ENCODE measurements at places on chromosomes 6 and 20.

- DNase-seq = no peak
Measured at GRCh38 chr6:81750200-81750599, 2.3 kb downstream of the TENT5A start.

DNA sequence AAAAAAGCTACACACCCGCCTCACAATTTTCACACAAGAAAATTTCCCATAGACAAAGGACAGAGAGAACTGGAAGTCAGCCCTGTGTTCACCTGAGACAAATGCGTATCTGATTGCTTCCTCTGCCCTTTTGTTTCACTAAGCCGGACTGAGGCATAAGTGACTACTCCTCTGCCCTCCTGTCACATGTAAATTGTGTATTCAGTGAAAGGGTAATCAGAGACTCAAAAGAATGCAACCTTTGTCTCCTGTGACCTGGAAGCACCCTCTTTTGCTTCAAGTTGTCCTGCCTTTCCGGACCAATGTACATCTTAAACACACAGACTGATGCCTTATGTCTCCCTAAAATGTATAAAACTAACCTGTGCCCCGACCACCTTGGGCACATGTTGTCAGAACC lies 483.8 kb upstream of the EYS start:
- no peak for DNase-seq

DNA sequence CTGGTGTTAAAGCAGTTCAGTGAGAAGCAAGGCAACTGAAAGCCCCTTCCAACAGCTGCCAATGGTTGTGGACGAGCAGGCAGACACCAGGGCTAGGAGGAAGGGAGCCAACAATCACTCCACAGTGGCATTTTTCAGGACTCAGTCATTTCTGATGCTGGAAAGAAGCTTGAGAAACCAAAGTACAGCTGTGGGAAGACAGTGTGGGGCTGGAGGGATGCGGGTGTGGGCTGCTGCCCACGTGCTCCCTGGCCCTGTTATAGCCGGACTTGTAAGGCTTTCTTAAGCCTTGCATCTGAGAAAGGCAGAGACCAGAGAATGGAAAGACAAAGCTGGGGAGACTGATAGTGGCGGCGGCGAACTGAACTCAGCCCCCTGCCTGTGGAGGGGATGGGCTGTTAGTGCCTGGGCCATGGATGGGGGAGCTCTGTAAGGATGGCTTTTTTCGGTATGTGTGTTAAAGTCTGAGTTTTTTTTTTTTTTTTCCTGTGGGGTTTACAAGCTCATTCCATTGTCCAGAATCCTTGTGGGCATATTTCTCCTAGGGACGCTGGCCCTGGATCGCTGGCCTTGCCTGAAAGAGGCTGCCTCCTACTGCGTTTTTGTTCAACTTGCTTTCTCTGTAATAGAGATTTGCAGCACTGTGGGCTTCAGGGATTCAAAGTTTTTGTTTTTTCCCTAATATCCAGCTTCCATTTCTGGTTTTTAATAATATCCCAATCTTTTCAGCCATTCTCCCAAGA lies 91.7 kb downstream of the GJA10 start:
- DNase-seq = no peak

GRCh38 chr6:155493694-155494143 lies 38.1 kb upstream of the NOX3 start:
- no peak for DNase-seq

GRCh38 chr20:51966296-51966971 lies 164.1 kb upstream of the SALL4 start:
- no peak for DNase-seq

DNA sequence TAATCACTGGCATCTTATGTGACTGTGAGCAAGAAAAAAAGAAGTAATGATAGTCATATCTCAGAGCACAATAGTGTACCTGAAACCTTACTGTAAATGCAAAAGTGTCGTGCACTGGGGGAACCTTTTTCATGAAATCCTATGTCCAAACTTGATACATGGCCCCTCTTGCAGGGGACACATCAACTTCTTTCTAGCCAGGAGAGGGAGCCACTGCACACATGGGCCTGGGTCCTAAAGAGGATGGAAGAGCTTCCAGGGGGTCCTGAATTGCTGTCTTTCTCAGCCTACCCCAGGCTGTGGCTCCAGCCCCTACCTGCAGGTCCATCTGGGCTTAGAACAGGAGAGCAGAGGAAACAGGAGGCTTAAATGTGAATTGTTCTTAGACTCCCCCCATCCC lies 165.7 kb downstream of the SOD2 start:
- no peak for DNase-seq

GRCh38 chr20:53903652-53903987 lies 166.8 kb downstream of the BCAS1 start:
- no peak for DNase-seq

DNA sequence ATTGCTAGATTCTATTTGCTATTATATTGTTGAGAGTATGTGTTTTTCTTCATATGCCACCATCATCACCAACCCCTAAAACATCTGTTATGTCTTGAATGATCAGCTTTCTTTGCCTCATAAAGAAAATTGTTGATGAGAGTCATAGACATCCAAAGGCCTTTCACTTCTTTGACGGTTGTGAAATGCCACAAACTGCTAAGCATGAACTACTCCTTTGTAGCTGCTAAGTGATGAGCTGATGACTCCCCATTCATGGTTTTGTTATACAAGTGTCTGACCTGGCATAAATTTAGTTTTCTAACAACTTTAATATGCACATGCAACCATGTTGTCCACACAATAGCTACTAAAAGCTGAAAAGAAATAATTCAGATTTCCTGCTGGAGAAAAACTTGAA lies 684 bp upstream of the MED23 start:
- peak; percentile 4 for DNase-seq

GRCh38 chr6:106316375-106316766 lies 9.2 kb downstream of the ATG5 start:
- DNase-seq = no peak

DNA sequence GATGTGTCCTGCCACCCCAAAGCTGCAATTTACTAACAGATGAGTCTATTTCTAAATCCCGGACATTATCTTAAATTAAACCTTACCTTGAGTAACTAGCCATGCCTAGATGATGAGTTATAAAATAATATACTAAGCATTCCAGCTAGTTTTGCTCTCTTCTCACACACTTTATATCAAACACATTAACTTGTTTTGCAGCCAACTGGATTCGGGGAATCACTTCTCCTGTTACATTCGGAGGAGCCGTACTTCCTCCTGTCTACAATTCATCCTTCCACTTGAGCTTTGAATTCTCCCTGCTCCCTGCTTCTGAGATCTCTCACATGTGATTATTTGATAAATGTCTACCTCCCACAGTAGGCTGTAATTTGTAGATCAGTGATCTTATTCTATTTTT lies 420.1 kb downstream of the GJA1 start:
- no peak for DNase-seq

- no peak for DNase-seq
Measured at GRCh38 chr20:56722042-56722441, 92.9 kb downstream of the TFAP2C start.

- DNase-seq = no peak
Measured at GRCh38 chr6:47168180-47168579, 126.0 kb upstream of the ADGRF1 start.

GRCh38 chr20:3051385-3052019 lies 5.7 kb downstream of the MRPS26 start:
- no peak for DNase-seq

GRCh38 chr6:56359201-56359899 lies 112.0 kb upstream of the COL21A1 start:
- peak; percentile 37 for DNase-seq

DNA sequence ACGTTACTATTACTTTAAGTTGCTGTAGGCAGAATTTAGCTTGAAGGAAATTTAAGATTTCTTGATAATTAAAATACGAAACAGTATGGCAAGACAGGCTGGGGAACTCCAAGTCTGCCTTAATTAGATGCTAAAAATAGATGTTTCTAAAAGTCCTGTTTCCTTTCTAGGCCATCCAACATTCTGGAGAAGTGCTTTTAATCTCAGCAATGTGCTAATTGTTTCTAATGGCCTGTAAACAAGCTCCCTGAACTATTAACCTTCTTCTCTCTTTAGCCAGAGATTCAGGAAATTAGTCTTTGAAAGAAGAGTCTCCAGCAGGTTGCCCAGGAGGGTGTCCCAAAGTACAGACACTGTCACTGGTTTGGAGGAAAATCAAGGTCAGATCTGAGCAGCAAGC lies 677.3 kb upstream of the AGPAT4 start:
- DNase-seq = no peak

DNA sequence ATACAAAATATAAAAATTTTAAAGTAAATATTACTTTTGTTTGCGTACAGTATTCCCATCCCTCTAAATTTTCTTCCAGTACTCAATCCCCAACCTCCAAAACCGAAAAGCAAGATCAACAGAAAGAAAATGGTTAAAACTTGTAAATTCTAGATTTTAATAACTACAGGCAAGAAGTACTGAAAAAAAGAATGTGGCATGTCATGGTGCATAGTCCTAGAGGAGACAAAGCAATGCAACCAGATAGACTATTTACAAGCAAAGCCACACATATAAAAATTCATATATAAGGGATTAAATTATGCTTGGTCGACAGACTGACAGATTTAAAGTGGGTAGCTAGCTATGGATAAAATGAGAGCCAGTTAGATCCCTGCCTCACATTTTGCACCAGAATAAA lies 56.5 kb upstream of the HFE start:
- no peak for DNase-seq

DNA sequence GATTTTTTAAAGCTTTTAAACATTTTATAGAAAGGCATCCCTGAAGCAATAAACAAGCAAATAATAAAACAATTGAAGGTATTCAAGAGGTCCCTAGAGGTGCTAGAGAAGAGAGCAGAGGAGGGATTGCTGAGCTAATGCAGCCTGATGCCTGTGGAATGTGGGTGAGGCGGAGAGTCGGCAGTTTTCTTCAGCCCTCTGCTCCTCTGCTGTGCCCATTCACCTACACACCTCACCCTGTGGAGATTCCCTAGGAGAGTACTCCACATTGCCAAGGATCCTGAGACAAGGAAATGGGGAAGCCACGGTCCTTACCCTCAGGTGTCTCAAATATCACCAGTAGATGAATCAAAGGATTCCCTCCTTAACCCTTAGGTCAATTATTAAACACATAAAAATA lies 199.8 kb upstream of the POU3F2 start:
- no peak for DNase-seq

- peak; percentile 27 for DNase-seq
Measured at GRCh38 chr6:85460921-85461797, 11.3 kb downstream of the NT5E start.

DNA sequence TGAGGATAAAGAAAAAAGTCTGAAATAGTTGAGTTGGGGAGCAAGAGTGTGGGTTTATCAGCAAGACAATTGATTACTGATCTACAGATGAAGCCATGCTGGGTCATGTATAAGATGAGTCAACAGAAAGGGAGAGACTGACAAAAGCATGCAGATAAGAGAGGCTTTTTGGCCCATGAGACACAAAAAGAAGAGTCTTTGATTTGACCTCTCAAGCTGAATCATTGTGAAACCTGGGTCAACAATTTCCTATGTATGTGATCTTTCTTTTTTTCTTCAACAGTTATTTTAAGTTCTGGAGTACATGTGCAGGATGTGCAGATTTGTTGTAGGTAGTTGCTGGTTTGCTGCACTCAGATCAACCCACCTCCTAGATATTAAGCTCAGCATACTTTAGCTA lies 15.9 kb downstream of the RIMS1 start:
- no peak for DNase-seq

DNA sequence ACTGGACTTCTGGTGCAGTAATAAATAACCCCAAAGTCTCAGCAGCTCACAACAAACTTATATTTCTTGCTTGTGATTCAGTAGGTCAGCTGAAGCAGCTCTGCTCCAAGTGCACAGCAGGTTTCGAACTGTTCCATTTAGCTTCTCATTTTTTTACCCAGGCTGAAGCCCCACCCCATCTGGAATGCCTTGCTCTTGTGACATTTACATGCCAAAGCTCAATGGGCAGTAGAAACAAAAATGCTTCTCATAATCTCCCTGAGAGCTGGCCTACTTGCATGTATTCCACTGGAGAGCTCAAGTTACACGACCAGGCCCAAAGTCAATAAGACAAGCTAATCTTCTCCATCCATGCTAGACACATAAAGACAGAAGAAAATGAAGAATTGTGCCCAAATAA lies 165.2 kb downstream of the HAO1 start:
- no peak for DNase-seq

GRCh38 chr6:151399679-151400078 lies 8.3 kb upstream of the ZBTB2 start:
- no peak for DNase-seq

GRCh38 chr6:5507131-5507681 lies 245.9 kb downstream of the FARS2 start:
- DNase-seq = peak; percentile 32

GRCh38 chr20:59738851-59739250 lies 134.5 kb downstream of the PHACTR3 start:
- DNase-seq = no peak

DNA sequence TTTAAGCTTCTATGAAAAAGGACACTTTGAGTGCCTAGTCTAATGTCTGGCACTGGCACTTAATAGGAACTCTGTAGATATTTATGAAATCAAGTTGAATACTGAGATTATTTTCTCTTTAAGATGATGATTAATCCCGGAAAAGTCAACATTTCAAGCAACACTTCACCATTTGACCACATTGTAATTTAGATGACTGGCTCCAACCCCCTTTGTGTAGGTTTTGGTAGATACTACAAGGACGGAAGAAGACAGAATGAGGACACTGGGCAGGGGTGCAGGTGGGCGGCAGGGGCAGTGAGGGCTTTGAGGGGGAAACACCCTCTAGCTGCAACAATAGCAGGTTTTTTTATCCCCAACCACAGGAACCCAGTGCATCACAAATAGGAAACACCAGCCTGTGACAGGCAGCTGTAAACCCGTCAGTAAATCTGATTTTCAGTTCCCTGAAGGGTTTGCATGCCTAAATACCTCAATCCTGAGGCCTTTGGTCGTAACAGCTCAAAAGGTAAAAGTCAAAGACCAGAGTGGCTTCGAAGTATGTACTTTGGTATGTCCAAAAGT lies 4.6 kb downstream of the DTNBP1 start:
- DNase-seq = no peak

- peak; percentile 92 for DNase-seq
Measured at GRCh38 chr20:1225783-1226654, at the start of gene RAD21L1. RAD21L1 (plus strand) TSS chr20:1226044; CDS start chr20:1228454, 2,410 bp downstream.

DNA sequence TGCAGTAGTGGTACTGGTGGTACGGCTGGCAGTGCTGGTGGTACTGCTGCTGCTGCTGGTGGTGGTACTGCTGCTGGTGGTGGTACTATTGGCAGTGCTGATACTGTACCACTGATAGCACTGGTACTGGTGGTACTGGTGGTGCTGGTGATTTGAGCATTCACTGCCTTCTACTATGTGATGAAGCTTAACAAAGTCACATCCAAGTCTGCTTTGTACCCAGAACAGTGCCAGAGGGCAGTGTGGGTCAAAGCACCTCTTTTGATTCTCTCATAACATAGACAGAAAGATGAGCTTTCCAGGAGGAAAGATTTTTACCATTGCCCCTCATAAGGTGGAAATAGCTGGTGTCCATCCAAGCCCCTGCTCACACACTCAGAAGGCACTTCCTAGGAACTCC lies 48.7 kb downstream of the ANKRD6 start:
- DNase-seq = no peak

GRCh38 chr6:146914489-146915483 lies 289.4 kb upstream of the STXBP5 start:
- no peak for DNase-seq
